ENCODE measurements at places on chromosomes 7 and 10.

DNA sequence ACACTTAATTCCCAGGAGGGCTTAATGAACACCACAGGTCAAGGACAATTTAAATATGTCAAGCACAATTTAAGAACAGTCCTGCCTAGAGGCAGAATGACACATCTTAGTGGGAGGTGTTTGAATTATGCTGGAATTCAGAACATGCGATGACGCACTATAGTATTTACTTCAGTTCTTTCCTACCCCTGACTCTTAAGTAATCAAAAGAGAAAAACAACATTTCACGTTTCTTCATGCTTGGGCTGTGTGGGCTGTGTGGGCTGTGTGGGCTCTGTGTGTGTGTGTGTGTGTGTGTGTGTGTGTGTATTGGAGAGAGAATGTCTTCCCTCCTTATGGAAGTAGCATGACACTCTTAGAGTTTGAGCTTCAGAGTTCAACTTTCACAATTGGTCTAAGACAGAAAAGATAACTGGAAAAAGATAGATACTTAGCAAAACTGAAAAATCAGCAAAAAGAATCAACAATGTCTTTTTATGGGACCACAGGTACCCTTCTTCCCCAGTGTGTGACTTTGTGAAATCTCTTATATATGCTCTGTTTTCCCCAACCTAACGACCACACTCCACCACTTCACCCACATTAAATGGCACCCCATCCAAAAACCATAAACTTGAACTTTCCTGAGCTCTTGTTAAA, 33.7 kb upstream of the CABCOCO1 start:
- no peak for DNase-seq

GRCh38 chr7:83040484-83040883, 122.2 kb downstream of the PCLO start:
- no peak for DNase-seq

GRCh38 chr10:62794306-62794705, 10.2 kb upstream of the ADO start:
- no peak for DNase-seq

GRCh38 chr10:97784200-97784810, 12.5 kb upstream of the SFRP5 start:
- no peak for DNase-seq

DNA sequence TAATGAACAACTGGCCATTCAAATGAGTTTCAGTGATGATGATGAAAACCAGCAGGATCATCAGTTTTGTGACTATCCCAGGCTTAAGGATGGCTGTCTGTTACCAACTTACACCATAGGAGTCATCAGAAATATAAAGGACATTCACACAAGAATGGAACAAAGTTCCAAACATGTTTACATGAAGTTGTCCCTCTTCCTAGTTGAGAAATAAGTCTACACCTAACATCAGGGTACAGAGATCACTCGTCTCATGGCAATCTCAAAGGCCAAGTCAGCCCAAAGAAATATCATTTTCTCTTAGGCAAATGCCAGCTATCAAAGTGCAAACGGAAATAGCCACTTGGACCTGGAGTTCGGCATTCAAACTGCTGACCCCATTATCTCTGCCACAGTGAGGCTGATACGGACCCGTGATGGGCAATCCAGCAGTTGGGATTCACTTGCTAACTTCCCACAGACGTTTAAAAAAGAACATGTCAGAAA, 53.0 kb downstream of the CREB3L2 start:
- no peak for DNase-seq
